ENCODE measurements at places on chromosomes 1 and 21.

DNA sequence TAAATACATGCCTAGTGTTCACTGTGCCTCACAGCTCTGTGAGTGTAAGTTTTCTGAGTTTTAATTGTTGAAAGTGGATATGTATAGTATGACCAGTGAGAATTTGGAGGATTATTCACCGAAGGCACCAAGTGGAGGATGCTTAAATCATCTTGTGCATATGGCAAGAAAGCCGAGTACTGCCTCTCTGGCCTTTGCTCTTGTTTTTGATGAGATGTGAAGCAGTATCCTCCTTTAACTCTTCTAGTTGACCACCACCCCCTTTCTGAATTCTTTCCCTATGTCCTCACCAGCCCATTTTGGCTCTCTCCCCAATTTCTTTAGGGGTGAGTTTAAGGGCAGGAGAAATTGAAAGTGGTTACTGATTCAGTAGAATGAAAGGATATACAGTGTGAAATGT is 130.4 kb downstream of the SYT2 start:
- no peak for DNase-seq

DNA sequence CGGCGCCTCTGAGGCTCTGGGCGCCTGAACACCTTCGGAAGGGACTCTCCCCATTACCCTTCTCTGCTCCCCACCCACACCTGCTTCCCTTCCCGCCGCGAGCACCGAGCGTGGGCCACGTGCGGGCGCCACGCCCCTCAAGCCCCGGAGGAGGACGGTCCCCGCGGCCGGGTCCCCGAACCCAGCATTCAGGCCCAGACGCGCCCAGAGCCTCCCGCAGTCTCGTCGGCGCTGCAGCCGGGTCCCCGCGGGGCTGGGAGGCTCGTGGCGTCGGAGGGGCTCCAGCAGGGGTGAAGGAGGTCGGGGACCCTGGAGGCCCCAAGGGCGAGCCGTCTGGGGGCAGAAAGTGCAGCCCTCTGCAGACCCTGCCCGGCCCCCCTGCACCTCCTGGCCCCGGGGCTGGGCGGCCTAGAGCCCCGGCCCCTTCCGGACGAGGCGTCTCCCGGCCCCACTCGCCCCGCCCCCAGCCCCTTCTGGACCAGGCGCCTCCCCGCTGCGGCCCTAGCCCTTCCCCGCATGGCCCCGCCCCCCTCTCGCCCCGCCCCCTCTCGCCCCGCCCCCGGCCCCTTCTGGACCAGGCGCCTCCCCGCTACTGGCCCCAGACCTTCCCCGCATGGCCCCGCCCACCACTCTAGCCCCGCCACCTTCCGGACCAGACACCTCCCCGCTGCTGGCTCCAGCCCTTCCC is 378 bp upstream of the SMIM1 start:
- DNase-seq: peak; percentile 64

DNA sequence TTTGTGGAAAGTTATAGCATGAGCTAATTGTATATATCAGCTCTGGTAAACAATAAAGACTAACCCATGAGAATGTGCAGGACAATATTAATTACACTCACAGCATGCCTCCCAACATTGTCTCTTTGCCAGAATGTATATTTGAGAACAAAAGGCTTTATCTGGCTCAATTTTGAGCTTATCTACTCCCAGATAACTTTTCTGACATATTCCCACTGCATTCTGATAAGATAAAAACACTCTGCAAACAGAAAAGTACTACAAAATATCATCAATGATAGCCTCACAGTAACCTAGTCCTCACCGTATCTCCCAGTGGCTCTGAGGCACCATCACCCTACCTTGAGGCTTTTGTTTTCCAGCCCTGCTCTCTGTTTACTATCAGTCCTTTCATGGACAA is 188.6 kb downstream of the SLC35F3 start:
- no peak for DNase-seq

DNA sequence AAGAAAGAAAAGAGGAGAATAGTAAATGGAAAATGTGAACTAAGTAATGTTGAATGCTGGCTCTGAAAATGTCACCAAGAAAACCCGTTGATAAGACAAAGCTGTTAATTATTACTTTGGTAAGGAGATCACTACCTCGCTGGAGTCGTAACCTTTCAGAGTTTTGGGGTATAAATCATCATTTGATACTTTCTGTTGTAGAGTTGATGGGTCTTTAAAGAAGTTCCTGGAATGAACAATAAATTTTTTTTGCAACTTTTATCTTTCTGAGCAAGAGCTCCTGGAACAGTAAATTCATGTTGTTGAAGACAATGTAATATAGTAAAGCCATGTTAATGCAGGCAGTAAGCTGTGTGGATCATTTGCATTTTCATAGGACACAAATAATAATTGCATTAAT is 46.2 kb downstream of the MAN1A2 start:
- DNase-seq: no peak

DNA sequence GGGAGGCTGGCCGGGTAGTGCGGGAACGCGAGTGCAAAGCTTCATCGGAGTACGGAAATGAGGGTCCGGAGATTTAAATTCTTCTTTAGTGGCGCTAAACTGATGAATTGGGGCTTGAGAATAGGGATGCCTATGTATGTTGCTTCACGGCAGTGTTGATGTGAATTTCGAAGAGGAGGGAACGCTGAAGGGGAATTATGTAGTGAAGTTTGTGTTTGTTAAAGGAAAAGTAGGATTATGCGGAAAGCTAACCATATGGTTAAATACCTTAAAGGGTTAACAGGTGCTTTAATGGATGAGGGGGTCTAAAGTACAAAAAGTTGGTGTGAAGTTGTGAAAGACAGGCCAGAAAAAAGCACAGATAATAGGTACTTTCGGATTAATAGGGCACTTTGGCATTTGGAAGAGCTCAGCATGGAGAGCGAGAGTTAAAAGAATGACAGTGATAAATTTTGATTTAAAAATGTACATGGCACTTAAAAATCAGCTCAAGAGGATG is 1.4 kb downstream of the HS2ST1 start:
- DNase-seq: no peak
